Kidney (tissue), 22 donors: ENCODE measurements at places on chromosomes 4 and X. TPM values are rescaled to one million over a fixed set of nuclear protein-coding genes. Genes with fewer than 3 reads are reported as not detected.

DDX3X gene
- total RNA-seq: 275 TPM

HPSE gene
- 6.8 TPM for total RNA-seq

PRMT9 gene
- total RNA-seq: 11.7 TPM

TLR6 gene
- total RNA-seq: 6.1 TPM

GYPB gene
- not detected for total RNA-seq

NUP62CL gene
- total RNA-seq: 9.2 TPM

CPZ gene
- 2.6 TPM for total RNA-seq

PRDM5 gene
- 9.1 TPM for total RNA-seq

CT45A5 gene
- total RNA-seq: not detected

PLAC1 gene
- total RNA-seq: not detected

DRP2 gene
- total RNA-seq: 0.16 TPM

DNA sequence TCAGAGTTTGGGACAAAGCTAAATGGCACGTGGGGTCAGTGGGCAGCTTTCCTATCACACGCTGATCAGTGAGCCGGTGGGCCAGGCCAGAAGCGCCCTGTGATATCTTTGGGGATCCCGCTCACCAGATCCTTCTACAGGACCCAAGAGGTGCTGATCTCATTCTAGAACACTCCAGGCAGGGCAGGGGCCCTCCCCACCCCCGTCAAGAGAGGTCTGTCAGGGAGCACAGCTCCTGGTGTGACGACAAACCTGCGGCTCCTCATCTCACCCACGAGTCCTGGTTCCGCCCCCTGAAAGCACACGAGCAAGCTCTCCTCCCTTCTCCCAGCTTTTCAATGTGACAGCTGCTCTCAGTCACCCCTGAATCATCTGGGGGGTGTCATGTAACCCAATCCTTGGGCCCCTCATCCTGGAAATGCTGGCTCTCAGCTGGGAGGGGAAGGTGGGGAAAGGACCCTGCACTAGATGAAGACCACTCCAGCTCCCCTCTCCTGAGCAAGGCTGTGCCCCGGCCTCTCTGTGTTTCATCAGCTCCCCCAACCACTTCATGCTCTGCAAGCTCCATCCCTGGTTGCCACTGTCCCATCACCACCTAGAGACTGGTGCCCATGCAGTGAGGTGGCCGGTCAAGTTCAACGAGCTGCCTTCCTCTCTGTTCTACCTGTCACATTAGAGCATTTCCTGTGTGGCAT, 4.6 kb downstream of the HCFC1 start:
- DNase-seq: no peak

DNA sequence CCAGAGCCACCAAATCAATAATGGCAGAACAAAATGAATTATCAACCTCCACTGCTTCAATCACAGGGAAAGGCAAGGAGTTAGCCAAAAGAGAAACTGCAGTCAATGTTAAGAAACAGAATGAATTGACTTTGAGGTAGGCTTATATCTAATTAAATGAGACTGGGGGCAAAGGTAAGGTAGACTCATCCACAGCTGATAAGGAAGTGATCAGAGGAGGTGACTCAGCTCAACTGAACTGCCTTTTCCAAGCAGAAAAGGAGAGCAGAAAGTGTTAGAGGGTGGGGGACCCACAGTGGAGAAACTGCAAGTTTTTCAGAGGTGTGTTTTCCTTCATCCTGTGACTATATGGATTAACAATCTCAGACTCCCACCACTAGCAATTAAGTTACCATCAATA, 345.8 kb upstream of the PPARGC1A start:
- no peak for DNase-seq

DNA sequence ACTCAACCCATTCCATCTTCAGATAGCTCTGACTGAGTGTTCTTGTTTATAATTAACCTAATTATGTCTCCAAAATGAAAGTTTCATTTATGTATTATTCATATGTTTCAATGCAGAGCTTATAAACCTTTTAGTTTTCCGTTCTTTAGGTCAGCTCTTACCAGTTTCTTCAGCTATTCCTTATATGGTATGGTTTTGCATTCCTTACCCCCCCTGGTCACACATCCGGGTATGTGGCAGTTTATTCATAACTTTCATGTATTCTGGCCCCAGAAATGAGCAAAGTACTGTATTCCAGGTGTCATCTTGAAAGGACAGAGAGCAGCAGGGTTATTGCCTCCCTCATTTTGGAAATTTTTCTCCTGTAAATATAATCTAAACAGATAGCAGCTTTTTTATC, 16.8 kb upstream of the IGSF1 start:
- no peak for DNase-seq

- no peak for DNase-seq
Measured at GRCh38 chr4:166836865-166837264, 397.4 kb downstream of the SPOCK3 start.

DNA sequence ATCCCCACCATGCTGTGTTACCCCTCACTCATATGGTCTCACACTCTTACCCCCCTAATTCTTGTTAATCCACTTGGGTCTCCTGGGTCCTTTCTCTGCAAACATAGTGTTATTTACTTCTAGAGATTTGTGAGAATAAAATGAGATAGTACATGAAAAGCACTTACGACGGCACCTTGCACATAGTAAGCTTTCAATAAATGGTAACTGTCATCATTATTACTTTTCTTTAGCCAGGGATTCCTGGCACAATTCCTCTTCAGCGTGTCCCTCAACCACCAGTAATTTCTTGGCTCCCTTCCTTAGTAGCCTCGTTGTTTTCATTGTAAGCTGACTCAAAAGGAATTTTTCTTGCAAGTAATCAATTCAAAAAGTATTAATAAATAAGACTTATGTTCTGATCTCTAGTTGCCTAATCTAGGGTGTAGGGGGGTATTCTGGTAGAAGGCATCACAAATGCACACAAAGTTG, 30.1 kb upstream of the RBMX start:
- DNase-seq: no peak

- DNase-seq: peak; percentile 68
Measured at GRCh38 chr4:4386736-4387392, at the start of gene NSG1. NSG1 (plus strand) TSS chr4:4387102; CDS start chr4:4387630, 528 bp downstream.

DNA sequence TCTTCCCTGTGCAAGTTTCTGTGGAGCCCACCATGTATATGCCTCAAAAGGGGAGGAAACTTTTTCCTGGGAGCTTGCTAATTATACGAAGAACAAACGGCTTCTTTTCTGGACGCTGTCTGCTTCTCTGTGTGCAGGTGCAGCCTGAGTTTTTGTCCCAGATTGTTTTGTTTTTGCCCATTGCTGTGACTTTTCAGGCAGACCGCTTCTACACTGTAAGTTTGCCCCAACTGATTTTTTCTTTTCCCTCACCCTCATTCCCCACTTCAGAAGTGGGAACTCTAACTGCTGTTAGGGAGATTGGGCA, 51.9 kb downstream of the HMGB2 start:
- DNase-seq: no peak

GRCh38 chrX:21840193-21840545, 752 bp downstream of the MBTPS2 start:
- peak; percentile 26 for DNase-seq

DNA sequence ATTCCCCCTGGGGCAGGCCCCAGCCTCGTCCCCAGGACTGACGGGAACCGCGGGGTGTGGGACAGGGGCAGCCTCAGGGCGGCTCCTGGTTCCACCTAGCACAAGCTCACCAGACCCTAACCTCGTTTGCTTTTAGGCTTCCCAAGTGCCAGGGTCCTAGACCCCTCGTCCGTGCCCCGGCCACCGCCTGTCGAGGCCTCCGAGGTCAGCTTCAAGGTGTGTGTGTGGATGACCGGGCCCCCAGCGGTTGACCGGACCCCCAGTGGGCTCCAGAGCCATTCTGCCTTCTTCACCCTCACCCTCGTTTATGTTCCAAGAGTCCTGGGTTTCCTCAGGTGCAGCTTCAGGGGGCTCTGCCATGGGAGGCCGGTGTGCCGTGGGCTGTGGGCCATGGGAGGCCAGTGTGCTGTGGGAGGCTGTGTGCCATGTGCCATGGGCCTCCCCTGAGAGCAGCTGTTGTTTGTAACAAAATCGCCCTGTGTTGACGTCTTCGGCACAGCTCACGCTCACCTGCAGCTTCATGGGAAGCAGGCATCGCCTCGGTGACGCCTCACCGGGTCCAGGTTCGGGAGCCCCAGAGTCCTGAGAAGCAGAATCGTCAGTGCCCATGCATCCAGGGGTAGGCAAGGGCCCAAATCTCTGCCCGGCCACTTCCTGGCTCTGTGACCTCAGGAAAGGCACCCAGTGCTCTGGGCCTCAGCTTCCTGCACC, 43.0 kb upstream of the HMX1 start:
- DNase-seq: no peak

DNA sequence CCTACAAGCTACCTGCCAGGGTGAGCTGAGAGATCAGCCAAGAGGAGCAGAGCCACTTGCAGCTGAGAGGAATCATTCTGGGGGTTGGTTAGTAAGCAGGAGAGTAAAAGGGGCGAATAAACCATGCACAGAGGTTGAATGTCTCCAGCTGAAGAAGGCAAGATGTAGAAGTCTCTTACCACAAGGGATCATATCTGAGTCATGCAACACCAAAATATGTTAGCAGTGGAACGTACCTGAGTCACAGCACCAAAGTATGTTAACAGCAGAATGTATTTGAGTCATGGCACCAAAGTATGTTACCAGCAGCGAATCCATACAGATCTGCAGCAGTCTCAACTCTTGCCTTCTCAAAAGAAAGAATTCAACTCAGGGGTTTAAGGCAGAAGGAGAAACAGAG, 29.9 kb downstream of the C4orf51 start:
- no peak for DNase-seq

DNA sequence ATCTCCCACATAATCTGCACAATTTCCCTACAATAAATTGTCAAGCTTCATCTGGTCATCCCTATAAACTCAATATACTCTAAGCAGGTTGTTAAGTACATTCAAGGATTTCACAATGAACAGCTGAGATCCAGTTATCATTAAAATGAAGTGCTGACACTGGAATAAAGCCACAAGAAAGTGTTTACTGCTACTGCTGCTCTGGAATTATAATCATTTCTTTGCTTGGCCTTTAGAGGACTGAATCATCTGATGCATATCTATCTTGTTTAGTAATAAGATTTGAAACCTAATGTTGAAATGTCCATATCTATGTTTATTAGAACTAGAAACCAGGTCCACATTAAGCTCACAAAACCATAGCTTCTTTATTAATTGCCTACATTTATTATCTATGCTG, 338.6 kb upstream of the ZFP42 start:
- no peak for DNase-seq

DNA sequence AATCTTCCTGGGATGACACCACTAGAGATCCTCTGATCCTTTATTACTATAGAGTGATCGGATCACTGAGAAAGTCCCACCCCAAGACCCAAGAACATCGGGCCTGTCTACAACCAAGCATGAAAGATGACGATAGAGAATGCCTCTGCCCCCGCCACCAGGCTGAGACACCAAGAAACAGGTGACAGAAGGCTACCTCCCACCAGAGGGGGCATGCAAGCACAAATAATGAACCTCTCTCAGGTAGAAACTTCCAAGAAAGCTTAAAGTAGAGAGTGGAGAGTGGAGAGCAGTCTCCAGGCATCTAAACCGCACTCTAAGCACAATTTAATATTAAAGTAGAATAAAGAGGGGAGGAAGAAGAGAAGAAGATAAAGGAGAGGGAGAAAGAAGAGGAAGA, 402.6 kb downstream of the INPP4B start:
- DNase-seq: no peak

DNA sequence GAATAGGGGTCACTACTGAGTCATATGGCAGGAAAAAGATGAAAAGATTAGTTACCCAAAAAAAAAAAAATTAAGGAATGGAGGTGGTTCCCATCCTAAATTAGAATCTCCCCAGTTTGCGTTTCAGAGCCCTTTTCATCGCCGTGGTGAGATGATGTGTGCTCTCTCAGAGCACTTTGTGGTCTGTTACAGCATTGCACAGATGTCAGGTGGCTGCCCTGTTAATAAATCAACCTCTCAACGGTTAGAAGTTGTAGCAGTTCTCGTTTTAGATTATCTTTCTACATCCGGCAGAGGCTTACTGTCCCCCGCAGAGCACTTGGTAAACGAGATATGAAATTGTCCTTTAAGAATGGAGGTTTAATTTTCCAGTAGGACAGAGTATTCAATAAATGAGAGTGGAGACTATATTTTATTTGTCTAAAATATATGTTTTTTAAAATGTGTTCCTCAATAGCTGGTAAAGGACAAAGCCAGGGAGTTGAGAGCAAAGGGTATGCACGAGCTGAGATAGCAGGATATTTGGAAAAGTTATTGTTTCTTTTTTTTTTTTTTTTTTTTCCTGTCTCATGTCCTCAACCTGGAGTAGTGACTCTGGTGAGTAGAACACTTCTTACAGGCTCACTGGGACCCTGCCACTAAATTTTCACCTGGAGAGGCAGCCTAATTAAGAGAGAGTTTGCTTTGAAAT, 26.9 kb downstream of the AFF1 start:
- DNase-seq: no peak

DNA sequence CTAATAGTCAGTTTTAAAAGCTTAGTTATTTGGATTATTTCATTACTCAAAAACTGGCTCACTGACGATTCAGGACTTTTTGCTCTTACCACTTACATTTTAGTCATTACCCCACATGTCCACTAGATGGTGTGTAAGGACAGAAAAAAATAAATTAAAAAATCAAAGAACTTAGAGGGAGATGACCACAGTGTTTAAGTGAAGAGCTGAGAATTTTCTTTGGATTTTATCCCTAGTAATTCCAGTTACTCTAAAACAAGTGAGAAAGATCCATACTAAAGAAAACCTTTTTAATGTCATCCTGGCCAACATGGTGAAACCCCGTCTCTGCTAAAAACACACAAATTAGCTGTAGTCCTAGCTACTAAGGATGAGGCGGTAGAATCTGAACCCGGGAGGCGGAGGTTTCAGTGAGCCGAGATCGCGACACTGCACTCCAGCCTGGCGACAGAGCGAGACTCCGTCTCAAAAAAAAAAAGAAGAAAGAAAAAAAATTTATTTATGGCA, 26.4 kb upstream of the TMPRSS11B start:
- no peak for DNase-seq

DNA sequence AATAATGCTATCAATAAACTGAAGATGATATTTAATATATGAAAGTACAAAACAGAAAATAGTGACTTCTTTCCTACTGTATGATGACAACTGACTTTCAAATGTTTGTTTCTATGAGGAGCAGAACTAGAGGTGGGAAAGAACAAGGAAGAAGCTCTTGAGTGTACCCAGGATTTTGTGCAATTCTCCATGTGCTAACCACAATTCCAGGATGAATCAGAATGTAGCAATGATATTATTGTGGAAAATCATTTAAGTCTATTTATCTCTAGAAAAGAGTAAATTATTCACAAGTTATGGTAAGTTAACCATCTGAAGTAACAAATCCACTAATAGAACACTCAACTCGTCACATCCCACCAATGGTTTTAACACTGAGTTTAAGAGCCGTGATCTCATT, 324.1 kb upstream of the EMCN start:
- no peak for DNase-seq

GRCh38 chr4:123706973-123707372, 310.4 kb downstream of the SPRY1 start:
- no peak for DNase-seq

DNA sequence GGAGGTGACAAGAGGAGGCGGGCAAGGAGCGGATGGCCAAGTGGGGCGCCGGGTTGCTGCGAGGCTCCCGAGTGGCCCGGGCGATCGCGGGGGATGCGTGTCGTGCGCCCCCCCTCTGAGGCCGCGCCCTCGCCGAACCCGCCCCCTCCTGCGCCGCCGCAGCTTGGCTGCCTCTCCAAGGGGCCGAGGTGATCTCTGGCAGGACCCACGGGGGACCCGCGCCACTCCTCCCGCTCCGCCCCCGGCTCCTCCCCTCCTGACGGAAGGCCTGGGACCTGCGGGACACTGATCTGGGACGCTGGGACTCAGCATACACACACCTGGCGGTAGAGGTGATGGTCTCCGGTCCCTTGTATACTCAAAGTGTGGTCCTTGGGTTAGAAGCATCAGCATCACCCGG, 21.9 kb upstream of the FAM47C start:
- DNase-seq: no peak

GRCh38 chr4:114393295-114394038, 205.1 kb upstream of the UGT8 start:
- DNase-seq: no peak
